NCI-H226 (cell line): ENCODE measurements at places on chromosomes 2 and 18.

GRCh38 chr18:11183637-11184036 lies 34.3 kb upstream of the PIEZO2 start:
- no peak for DNase-seq

GRCh38 chr18:58975296-58975695 lies 110.6 kb downstream of the ZNF532 start:
- no peak for DNase-seq

- no peak for DNase-seq
Measured at GRCh38 chr18:3357516-3357915, 92.5 kb upstream of the TGIF1 start.

- DNase-seq: no peak
Measured at GRCh38 chr2:238330391-238330790, 10.1 kb downstream of the TRAF3IP1 start.

DNA sequence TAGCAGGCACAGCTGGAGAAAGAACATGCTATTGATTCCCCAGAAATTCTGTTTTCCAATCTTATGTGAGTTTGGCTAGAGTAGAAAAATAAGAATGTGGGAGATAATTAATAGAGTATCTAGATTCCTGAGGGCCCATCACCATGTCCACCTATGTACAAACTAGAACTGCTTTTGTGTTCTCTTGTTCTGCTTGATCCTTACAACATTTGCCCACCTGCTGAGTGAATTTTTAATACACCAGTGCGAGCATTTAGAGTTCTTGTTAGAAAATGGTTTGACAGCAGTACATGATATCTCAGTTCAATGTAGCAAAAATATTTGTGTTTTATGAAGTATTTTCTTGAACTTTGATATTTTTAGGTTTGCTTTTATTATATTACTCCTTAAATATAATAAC lies 52.3 kb upstream of the SPAG16 start:
- DNase-seq: no peak

GRCh38 chr2:144403933-144404332 lies 116.0 kb downstream of the ZEB2 start:
- no peak for DNase-seq

- peak; percentile 22 for DNase-seq
Measured at GRCh38 chr2:56009758-56010458, 86.3 kb upstream of the EFEMP1 start.

DNA sequence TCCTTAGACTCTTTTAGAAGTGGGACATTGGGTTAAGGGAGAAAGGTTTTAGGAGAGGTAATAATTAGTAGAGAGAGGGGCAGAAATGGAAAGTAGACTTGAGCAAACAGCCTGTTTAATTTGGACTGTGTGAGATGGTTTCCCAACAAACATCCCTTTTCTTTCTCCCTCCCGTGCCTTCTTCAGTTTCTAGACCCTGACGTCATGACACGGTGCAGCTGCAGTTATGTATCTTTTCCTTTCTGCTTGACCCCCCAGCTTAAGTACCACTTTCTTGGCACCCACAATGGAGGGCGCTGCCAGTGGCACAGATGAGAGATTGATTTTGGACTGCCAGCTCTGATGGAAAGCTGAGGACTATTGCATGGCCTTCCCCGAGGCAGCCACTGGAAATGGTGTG lies 86.9 kb upstream of the FAM136A start:
- DNase-seq: no peak

DNA sequence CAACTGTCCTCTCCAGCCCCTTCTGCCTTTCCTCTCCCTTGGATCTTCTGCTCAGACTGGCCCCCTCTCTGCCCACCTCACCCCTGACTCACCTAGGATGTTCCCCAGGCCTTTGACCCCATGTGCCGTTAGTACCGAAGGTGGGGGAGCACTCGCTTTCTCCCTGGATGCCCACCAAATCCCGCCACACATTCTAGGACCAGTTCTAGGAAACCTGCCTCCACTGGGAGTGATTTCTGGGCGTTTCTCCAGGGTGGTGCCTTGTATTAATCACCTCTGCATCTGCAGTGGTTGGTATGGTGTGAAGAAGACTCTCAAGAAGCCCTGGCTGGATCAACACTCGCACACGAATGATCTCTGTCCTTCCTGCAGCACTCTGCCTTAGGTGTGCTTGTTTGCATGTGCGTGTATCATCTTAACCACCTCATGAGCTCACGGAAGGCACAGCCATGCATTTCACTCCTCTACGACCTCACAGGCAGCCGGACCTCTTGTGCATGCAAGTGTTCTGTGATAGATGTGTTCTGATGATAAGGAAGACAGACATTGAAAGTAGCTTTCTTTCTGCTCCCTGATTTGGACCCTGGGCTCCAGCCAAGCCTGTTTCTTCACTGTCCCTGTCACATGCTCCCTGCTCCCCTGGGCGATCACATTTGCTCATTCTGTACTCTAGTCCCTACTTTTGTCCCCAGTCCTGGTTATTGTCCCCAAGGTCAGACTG lies 69.4 kb downstream of the LIPG start:
- DNase-seq: no peak

DNA sequence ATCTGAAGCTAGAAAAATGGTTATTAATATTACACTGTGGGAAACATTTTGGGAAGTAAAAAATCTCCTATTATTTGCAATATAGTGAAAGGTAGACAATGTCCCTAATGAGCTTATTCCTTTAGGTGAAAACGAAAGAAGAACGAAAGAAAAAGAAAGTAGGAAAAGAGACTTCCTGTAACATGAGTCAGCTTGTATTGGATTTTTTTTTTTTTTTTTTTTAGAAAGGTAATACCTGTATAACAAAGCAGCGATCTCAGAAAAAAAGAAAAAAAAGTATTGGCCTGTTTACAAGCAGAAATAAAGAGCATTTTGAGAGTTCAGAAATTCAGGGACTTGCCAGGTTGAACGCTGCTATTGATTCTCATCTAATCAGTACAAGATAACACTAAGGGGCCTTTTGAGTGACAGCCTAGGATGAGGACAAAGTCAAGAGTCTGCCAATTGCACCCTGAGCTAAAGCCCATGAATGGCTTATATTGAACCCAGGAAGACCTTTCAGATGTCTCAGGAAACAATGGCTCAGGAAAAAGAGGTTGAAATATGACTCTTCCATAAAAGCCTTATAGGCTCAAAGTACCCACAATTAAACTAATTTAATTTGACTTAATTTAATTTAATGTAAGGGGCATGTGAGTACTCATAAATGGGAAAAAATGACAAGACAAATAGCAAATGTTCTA lies 615.6 kb upstream of the CDH2 start:
- DNase-seq: no peak

DNA sequence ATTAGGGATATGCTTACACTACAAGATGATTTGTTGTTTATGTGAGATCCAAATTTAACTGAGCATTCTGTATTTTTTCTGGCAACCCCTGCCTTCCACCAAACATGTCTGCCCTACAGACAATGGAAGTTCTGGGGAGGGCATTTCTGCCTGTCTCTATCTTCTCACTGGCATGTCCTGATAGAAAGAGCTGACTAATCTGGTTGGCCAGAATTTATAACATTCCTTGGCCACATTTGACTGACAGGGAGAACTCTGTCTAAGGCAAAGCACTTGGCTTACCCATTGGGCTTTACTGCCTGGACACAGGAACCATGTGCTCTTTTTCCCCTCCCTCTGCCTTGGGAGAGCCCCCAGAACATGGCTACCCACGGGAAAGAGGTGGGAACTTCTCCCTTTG lies 70.6 kb upstream of the TMEM178A start:
- DNase-seq: peak; percentile 53

DNA sequence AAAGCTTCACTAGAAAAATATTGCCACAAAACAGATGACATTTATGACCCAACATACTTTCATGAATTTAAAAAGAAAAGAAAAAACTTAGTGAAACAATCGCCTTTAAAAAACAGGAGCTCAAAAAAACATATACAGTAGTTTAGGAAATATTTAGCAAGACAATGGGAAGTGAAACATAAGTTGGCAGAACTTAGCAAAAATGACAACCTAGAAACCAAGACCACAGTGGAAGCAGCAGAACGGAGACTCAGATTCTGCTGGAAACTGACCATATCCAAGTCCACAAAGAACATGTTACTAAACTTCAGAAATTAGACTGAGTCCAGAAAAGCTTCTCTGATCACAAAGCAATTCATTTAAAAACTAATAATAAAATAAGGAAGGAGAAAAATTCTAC lies 41.8 kb upstream of the CTAGE1 start:
- DNase-seq: no peak

- no peak for DNase-seq
Measured at GRCh38 chr2:1265454-1265853, 147.8 kb upstream of the TPO start.

DNA sequence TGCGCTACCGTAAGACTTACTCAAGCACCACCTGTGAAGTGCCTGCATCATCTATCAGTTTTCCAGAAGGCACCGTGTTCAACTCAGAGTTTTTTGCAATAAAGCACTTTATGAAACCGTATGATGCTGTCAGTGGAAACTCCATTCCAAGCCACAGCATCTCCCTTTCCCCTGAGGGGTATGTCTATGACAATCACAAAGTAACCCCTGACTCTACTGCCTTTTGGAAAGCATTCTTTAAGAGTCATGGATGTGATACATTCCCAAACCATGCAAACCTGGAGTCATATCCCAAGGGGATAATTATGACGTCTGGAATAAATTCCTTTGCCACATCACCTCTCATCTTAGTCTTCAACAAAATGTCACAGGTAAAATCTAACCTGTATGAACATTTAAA lies 39.2 kb downstream of the UNC50 start:
- peak; percentile 76 for DNase-seq

- DNase-seq: no peak
Measured at GRCh38 chr2:23379220-23379695, 5.7 kb upstream of the KLHL29 start.

DNA sequence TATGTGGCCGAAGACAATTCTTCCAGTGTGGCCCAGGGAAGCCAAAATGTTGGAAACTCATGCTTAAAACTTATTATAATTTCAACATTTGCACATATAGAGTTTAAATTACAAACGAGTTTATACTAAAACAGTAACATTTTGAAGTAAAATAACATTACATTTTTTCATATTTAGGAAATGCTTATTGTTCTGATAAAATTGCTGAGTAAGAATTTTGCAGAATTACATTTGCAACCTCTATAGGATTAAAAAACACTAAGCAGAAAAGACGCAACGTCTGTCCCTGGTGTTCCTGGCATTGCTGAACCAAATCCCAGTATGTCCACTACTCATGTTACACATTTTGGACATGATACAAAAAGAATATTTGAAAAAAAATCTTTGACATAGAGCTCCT lies 1241.2 kb downstream of the SUCLG1 start:
- no peak for DNase-seq

DNA sequence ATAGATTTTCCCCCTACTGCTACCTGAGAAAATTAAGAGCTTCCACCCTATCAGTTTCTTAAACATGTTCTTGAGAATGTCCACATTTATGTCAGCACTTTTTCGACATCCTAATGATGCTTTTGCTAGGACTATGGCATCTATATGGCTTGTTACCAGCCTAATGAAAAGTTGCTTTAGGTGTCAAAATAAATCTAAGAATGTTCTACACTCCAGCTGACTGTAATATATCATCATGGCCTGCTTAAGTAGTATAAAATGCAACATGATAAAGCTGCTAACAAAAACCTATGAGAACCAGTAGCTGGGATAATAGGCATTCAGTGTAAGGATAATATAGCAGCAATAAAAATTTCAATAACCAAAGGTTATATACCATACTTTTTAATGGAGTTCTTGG lies 1983.5 kb upstream of the CELF4 start:
- DNase-seq: no peak

GRCh38 chr2:120958623-120959366 lies 223.1 kb downstream of the GLI2 start:
- no peak for DNase-seq

DNA sequence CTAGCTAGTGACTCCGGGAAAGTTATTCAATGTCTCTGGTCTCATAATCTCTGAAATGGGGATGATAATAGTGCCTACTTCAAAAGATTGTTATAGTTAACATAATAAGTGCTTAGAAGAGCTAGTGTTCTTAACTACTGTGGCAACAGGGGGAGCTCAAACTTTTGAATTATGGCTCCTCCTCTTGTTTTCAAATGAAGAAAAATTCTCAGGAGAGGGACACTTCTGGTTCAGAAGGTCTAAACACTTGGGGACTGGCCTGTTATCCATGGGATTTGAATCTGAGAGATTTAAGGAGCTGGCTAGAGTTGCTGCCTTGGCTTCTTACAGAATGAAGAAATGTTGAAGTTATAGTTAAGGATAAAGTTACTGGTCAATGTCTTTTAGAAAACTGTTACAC lies 92.2 kb upstream of the ITGB6 start:
- DNase-seq: no peak

- no peak for DNase-seq
Measured at GRCh38 chr2:241619597-241620418, 17.1 kb downstream of the THAP4 start.

DNA sequence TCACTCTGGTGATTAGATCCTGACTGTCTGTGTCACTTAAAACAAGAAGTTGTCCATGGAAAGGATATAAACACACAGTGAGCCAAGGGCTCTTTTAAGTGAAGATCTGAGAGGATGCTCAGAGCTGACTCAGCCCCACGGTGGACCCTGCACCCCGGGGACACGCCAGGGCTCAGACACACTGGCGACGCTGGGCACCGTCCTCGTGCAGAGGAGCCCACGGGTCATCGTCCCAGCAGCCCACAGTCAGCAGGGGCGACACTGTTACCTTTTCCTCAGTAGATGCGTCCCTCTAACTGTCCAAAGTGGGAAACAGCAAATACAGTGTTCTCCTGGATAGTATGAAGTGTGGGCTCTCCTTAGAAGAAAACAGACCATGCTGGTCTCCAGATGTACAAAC lies 225.6 kb downstream of the HDAC4 start:
- no peak for DNase-seq

DNA sequence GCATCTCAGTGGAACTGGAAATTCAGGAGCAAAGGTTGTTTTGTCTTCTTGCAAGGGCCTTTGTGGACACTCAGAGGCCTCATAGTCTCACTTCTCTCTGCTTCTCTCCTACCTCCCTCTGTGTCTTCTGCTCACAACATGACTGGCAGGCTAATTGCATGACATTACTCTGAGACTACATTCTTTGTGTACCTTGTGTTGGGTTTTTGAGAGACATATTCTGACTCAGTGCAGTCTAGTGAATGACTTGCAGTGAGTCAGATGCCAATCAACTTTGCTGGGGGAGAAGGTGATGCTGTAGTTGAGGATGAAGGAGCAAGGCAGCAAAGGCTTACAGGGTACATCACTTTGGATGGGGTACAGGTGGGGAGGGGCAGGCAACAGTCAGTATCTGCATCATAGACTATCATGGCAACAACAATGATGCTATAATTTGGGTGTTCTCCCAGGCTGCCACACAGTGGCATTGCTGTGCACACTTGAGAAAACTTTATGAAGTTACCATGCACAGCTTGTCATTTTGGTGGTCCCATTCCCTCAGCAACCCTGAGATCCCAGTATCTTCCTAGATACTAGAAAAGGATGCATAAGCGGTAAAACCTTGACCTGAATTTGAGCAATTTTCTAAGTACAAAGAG lies 69.3 kb upstream of the SLC16A14 start:
- peak; percentile 59 for DNase-seq
